ENCODE measurements at places on chromosomes 3 and 15. TPM values are rescaled to one million over a fixed set of nuclear protein-coding genes. Genes with fewer than 3 reads are reported as not detected.
A peak's percentile ranks its signal among the peaks of the same experiment; 100 is the strongest.

The KLHL40 gene
- not detected for total RNA-seq

The ACVR2B gene
- total RNA-seq: 3.1 TPM

DNA sequence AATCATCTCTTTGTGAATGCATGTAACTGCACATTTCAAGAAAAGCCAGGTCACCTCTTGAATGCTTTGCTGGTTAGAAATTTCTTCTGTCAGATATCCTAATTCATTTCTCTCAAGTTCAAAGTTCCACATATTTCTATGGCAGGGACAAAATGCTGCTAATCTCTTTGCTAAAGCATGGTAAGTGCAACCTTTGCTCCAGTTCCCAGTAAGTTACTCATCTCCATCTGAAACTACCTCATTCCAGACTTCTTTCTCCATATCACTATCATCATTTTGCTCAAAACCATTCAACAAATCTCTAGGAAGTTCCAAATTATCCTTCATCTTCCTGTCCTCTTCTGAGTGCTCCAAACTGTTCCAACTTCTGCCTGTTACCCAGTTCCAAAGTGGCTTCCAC is 230.6 kb downstream of the ZMAT3 start:
- H3K4me3 ChIP-seq: no peak overlapping the region
- no peak overlapping the region for H3K27ac ChIP-seq
- DNase-seq: no peak
- no peaks in the 10 kb centered on the region for H3K27me3 ChIP-seq

GRCh38 chr3:138059261-138059660 is 49.3 kb downstream of the CLDN18 start:
- no peak overlapping the region for H3K4me3 ChIP-seq
- H3K27ac ChIP-seq: no peak overlapping the region
- H3K4me1 ChIP-seq: no peaks in the 10 kb centered on the region
- no peak for DNase-seq
- H3K27me3 ChIP-seq: no peaks in the 10 kb centered on the region
- H3K36me3 ChIP-seq: no peaks in the 10 kb centered on the region

The STRA6 gene
- total RNA-seq: not detected

DNA sequence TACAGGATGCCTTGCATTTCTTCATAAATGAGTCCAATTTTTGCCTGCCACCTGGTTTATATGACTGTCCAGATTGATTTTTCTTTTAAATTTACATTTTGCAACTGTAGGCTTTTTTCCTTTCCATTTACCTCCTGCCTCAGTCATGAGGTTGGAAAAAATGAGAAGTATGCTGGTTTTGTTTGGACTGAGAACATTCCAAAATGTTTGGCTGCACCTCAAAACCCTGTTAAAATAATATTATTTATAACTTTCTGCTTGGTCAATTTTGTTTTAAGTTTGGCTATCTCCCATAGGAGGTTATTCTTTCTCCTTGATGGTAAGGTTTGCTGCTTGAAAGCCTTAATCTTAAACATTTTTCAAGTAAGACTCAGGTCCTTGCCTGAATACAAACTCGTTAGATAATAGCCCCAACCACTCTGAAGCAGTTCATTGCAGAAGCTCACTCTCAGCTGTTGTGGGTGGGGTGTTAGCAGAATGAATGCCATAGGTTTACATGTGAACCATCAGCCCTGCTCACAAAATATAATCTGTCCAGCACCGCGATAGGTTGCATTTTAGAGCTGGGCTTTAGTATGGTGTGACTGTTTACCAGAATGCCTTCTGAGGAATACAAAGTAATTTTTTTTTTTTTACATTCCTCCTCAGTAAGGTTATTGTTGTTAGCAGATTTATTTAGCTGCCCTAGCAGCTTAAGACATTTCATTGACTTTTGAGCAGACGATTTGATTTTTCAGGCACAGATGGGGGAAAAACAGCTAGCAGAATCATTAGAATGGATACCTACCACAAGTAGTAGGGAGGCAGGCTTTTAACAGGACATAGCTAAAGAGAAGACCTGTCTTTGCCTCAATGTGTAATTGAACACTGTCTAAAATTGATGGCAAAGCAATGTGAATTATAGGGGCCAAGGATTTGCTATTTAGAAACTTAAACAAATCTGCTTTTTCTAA is 630.8 kb upstream of the KCNMB2 start:
- no peak for DNase-seq
- no peak overlapping the region for H3K27ac ChIP-seq
- H3K4me1 ChIP-seq: no peaks in the 10 kb centered on the region
- no peaks in the 10 kb centered on the region for H3K27me3 ChIP-seq
- no peak overlapping the region for H3K4me3 ChIP-seq

- no peak overlapping the region for H3K27ac ChIP-seq
- no peak overlapping the region for H3K4me3 ChIP-seq
Measured at GRCh38 chr3:136678981-136679380, 73.2 kb downstream of the STAG1 start.

DNA sequence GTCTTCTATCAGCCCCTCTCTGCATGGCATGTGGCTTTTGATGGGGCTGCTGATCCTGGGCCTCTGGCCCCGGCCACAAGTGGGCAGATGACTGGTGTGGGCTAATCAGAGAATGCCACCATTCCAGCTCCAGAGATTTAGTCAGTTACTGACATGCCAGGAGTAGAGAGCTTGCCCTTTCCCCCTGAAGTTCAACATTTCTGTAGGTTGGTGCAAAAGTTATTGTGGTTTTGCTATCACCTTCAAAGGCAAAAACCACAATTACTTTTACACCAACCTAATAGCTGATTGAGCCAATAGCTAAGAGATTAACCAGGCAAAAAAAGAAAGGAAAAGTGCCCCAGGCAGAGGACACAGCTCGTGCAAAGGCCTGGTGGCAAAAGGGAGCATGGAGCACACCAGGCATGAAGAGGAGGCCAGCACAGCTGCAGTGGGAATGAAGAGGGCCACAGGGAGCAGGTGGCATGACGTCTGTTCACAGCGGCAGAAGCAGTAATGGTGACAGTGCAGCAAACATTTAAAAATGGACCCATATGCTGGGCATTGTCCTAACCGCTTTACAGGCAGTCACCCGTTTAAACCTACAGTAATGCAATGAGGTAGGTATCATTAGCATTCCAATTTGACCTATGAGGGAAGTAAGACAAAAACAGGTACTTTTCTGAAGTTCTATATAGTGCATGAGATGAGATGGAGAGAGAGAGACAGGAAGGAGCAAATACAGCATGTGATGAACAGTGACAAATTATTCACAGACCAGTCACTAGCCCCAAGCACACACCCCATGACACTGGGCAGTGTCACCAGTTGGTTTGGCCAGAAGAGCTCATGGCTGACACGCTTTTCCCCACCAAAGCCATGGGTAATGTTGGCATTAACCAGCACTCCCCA is 373.0 kb upstream of the PROK2 start:
- H3K4me3 ChIP-seq: no peak overlapping the region
- H3K27ac ChIP-seq: no peak overlapping the region
- DNase-seq: no peak
- no peaks in the 10 kb centered on the region for H3K27me3 ChIP-seq
- H3K36me3 ChIP-seq: no peaks in the 10 kb centered on the region

DNA sequence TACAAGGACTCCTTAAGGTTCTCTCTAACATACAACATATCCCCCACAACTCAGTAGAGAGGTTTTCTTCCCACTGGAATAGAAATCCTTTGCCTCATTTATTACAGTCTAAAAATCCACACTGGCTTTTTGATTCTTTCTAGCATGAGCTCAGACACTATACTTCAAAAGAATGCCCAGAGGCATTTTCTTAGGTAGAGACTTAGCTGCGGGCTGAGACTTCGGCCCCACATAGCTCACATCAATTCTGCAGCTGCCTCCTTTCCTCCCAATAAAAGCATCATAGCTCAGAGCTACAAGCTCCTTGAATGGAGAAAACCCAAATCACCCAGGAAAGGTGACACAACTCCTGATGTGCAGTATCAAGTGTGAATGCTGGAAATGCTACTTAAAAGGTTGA is 52.4 kb downstream of the AAGAB start:
- H3K36me3 ChIP-seq: peaks cover 42% of the 10 kb centered on the region
- no peaks in the 10 kb centered on the region for H3K27me3 ChIP-seq
- H3K4me3 ChIP-seq: no peak overlapping the region
- no peak for DNase-seq
- no peak overlapping the region for H3K27ac ChIP-seq
- no peaks in the 10 kb centered on the region for H3K4me1 ChIP-seq

The TMEM207 gene
- not detected for total RNA-seq

GRCh38 chr3:124814620-124815421 is 72.3 kb downstream of the ITGB5 start:
- no peaks in the 10 kb centered on the region for H3K27me3 ChIP-seq
- no peak overlapping the region for H3K27ac ChIP-seq
- no peak for DNase-seq
- peaks cover 11% of the 10 kb centered on the region for H3K4me1 ChIP-seq
- no peak overlapping the region for H3K4me3 ChIP-seq

- no peaks in the 10 kb centered on the region for H3K36me3 ChIP-seq
- no peak overlapping the region for H3K27ac ChIP-seq
Measured at GRCh38 chr3:64449026-64449425, 223.8 kb upstream of the PRICKLE2 start.

The TLR9 gene
- 0.21 TPM for total RNA-seq

DNA sequence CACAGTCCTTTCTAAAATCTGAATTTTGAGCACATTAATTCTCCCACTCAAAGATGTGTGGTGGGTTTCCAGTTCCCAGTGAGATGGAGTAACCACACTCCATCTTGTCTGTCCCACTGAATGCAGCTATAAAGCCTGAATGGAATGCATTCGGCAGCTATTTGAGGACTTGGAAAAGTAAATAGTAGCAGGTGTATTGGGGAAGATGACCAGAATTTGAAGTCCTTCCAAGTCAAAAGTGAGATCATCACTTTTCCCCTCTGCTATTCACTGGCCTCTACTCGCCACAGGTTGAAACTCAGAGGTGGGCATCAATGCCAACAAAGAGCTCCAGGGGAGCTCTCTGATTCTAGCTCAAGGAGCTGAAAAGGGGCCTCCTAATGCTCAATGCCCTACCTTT is 8.1 kb upstream of the GNB5 start:
- H3K36me3 ChIP-seq: no peaks in the 10 kb centered on the region
- no peaks in the 10 kb centered on the region for H3K27me3 ChIP-seq
- H3K4me1 ChIP-seq: no peaks in the 10 kb centered on the region
- no peak overlapping the region for H3K27ac ChIP-seq

The AGBL1 gene
- total RNA-seq: not detected

DNA sequence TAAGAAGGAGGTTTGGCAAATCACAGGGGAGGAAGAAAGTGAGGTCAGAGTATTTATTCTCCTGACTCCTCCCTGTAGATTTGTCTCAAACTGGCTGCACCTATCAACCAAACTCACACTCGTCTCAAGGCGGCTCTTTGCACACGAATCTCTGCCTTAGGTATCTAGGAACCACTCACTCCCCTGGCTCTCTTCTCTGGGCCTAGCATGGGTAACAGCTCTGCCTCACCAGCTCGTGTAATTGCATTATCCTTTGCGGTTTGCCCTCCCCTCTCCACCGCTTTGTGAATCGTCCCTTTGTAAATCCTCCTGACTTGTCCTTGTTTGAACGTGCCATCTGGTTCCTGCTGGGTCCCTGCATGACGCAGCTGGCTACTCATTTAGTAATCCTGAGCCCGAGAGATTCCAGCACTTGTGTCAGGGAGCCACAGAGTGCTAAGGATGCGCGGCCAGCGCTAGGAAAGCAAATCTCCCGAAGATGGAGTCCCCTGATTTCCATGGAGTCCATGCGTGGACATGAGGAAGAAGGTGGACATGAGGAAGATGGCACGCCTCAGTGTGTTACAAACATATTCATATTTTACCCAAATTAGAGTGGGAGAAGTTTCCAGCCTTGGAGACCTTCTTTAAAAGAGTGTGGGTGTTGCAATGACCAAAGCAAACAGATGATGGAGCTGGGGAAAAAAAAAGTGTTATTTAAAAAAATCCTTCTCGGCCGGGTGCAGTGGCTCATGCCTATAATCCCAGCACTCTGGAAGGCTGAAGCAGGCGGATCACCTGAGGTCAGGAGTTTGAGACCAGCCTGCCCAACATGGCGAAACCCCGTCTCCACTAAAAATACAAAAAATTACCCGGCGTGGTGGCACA is 26.7 kb downstream of the NRROS start:
- H3K4me1 ChIP-seq: peaks cover 8% of the 10 kb centered on the region
- DNase-seq: no peak
- no peak overlapping the region for H3K4me3 ChIP-seq
- H3K27me3 ChIP-seq: no peaks in the 10 kb centered on the region
- H3K36me3 ChIP-seq: peaks cover 13% of the 10 kb centered on the region

DNA sequence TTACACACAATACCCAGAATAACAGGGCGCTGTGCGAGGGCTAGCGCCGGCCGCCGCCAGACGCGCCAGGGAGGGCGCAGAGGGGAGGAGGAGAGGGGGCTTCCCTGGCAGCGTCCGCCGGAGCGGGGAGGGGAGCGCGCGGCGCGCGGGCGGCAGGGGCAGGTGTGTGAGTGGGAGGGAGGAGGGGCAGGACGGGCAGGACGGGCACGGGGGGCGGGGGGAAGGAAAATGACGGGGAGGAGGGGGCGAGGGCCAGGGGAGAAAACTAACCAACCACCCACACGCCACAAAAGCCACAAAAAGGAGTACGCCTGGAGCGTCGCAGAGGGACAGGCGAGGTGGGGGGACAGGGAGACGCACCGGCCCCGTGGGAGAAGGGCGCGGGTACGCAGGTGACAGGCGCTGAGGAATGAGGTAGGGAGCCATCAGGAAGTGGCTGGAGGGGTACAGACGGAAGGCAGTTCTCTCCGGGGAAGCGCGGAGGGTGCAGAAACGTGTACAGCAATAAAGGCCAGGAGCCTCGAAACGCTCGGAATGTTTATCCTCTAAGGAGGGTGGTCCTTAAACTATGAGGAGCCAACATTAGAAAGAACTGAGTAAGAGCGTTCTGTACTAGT is 610 bp upstream of the SATB1 start:
- no peaks in the 10 kb centered on the region for H3K27me3 ChIP-seq
- peaks cover 2% of the 10 kb centered on the region for H3K36me3 ChIP-seq
- H3K4me3 ChIP-seq: peak overlapping the region; percentile 92
- peak overlapping the region; percentile 90 for H3K27ac ChIP-seq
- peak; percentile 64 for DNase-seq

DNA sequence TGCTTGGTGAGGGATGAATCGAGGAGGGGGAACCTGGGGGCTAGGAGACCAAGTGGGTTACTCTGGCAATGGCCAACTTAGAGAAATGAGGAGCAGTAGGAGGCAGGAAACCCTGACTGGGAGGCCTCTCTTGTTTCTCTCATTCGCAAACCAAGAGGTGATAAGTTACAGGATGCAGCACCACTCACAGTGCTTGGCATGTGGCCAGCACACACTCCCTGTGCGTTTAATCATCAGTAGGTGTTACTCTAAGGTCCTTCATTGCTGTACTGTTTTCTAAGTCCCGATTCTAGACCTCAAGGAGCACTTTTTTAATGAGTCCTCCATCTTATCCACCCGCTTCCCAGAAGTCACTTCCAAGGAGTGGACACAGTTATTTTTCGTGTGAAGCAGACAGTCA is 314.1 kb upstream of the TRIM42 start:
- H3K36me3 ChIP-seq: no peaks in the 10 kb centered on the region
- no peak overlapping the region for H3K27ac ChIP-seq
- H3K4me3 ChIP-seq: no peak overlapping the region

- no peak for DNase-seq
- no peak overlapping the region for H3K4me3 ChIP-seq
- no peak overlapping the region for H3K27ac ChIP-seq
- no peaks in the 10 kb centered on the region for H3K36me3 ChIP-seq
Measured at GRCh38 chr3:104951426-104951825, 415.3 kb upstream of the ALCAM start.

The LYSMD4 gene
- 5.0 TPM for total RNA-seq

The BOC gene
- total RNA-seq: not detected

GRCh38 chr15:75302318-75302717 is 19.7 kb downstream of the GOLGA6D start:
- no peaks in the 10 kb centered on the region for H3K27me3 ChIP-seq
- no peak for DNase-seq
- no peak overlapping the region for H3K4me3 ChIP-seq
